Natural killer cell (primary cell): ENCODE measurements at places on chromosomes 13 and 19. TPM values are rescaled to one million over a fixed set of nuclear protein-coding genes. Genes with fewer than 3 reads are reported as not detected.

CRX gene
- total RNA-seq = not detected

DNA sequence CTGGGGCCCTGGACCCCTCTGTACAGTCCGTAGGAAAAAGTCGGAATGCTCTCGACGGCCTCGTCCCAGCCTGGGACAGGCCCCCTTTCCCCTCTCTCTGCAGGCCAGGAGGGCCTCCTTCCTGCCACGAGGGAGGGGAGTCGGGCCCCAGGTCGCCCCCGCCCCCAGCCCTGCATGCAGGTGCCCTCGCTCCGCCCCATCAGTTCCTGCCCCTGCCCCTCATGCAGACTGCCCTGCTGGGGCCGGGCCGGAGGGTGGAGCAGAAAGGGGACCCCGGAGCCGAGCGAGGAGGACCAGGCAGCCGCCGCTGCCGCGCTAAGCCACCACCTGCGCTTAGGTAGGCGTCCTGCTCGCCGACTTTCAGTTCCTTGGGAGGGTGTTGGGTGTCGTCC is 7.3 kb downstream of the LYL1 start:
- peak overlapping the region; percentile 22 for H3K4me3 ChIP-seq
- H3K27me3 ChIP-seq = peaks cover 36% of the 10 kb centered on the region
- peak overlapping the region; percentile 15 for H3K27ac ChIP-seq
- H3K4me1 ChIP-seq = peaks cover 60% of the 10 kb centered on the region
- H3K36me3 ChIP-seq = no peaks in the 10 kb centered on the region

GRCh38 chr13:63696055-63696454 is 2280.4 kb upstream of the PCDH20 start:
- H3K36me3 ChIP-seq = no peaks in the 10 kb centered on the region
- H3K27me3 ChIP-seq = no peaks in the 10 kb centered on the region
- no peak overlapping the region for H3K27ac ChIP-seq
- no peak for DNase-seq

DNA sequence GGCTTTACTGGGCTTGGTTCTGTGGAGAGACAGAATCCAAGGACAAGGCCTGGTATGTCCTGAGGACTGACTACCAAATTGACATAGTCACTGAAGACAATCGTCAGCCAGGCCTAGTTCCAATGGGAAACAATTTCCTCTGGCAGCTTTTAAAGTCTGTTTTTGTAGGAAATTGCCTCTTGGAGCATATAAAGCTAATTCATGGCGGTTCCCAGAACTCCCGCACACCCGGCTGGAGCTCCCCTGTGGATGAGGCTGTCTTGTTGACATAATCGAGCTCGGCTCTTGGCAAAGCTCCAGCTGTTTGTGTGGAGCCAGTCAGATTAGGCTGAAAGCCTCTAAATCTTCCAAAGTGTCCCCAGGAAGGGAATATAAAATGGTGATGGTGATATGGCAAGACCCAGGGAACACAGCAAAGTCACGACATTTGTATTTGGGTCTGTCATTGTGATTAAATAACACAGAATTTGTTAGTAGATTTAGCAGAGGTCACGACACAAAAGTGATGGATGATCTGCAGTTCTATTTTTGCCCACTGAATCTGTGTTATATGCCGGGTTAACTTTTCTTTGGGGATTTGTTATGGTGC is 395.0 kb downstream of the PCDH9 start:
- no peak for DNase-seq
- H3K4me3 ChIP-seq = no peak overlapping the region
- H3K27ac ChIP-seq = no peak overlapping the region
- no peaks in the 10 kb centered on the region for H3K4me1 ChIP-seq

DNA sequence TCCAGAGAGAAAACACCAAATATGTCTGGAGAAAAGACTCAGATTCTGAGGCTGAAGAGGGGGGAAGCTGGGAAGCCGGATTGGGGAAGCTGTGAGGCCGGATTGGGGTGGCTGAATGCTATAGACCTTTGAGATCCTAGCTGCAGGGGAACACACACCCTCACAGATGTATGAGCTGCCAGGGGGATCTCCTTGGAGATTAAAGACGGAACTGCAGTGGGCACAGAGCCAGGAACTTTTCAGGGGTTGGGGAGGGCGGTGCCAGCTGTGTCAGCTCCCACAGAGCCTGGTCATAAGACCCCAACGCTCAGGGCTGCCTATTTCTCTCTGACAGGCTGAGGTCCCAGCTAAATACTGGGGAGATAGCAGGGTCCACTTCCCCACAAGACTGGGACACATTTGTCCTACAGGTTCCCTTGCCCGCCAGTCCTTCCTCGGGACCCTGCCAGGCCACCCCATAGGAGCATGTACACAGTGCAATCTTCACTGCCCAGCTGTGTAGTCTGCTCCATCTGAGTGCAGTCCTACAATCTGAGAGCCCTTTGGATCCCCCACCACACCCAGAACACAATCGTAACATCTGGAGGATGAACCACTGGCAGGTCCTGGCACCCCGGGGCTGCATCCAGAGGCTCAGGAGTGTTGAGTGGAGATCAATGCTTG is 1893.9 kb downstream of the PCDH9 start:
- H3K27me3 ChIP-seq = no peaks in the 10 kb centered on the region
- no peak overlapping the region for H3K4me3 ChIP-seq
- H3K27ac ChIP-seq = no peak overlapping the region
- DNase-seq = no peak

DNA sequence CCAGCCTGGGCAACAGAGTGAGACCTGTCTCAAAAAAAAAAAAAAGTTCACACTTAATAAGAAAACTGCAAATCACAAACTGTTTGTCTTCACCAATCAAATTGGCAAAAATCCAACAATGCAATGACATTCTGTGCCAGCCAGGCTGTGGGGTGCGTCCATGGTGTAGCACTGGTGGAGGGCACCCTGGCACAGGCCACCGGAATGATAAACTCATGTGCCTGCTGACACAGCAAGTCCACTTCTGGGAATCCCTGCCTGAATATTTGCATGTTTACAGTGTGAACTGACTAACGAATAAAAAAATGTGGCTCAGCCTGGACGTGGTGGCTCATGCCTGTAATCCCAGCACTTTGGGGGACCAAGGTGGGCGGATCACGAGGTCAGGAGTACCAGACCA is 1.6 kb upstream of the LRRC25 start:
- no peaks in the 10 kb centered on the region for H3K36me3 ChIP-seq
- H3K27ac ChIP-seq = no peak overlapping the region
- H3K27me3 ChIP-seq = peaks cover 4% of the 10 kb centered on the region
- H3K4me3 ChIP-seq = no peak overlapping the region
- H3K4me1 ChIP-seq = peaks cover 32% of the 10 kb centered on the region

DNA sequence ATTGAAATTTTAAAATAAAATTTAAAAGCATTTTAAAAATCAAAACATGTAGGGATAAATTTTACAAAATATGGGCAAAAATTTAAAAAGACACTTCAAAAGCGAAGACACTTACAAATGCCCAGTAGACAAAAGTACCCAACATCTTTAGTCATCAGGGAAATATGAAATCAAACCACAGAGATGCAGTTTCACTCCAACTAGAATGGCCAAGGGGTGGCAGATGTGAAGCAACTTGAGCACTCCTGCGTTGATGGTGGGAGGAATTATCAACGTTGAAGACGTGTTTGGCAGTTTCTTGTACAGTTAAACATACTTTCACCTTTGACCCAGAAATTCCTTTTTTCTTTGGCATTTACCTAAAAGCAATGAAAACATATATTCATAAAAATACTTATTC is 518.0 kb upstream of the SGCG start:
- no peak for DNase-seq
- H3K4me3 ChIP-seq = no peak overlapping the region
- H3K4me1 ChIP-seq = no peaks in the 10 kb centered on the region
- no peaks in the 10 kb centered on the region for H3K36me3 ChIP-seq

DNA sequence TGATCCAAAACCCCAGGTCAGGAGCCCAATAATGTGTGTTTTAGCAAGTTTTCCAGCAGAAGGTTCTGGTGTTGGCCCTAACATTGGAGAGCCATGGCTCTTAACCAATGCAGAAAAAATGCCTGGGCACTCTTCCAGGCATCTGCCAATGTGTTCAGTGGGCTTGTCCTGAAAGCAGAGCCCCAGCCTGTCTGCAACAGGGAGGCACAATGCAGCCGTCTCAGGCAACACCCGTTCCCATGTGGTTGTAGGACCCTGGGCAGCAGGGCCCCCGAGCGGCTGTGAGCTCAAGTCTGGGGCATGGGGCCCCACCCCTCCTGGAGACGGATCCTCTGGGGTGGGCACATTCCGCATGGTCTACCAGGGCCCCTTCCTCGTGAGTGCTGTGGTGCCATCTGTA is 58.1 kb upstream of the SIAH3 start:
- H3K27me3 ChIP-seq = no peaks in the 10 kb centered on the region
- no peaks in the 10 kb centered on the region for H3K36me3 ChIP-seq
- no peaks in the 10 kb centered on the region for H3K4me1 ChIP-seq
- no peak overlapping the region for H3K4me3 ChIP-seq
- no peak for DNase-seq

- no peak overlapping the region for H3K27ac ChIP-seq
- no peaks in the 10 kb centered on the region for H3K36me3 ChIP-seq
- no peak for DNase-seq
- no peak overlapping the region for H3K4me3 ChIP-seq
- H3K4me1 ChIP-seq = no peaks in the 10 kb centered on the region
These were observed 72.4 kb upstream of the RGCC start for GRCh38 chr13:41384749-41385503.

- no peak overlapping the region for H3K4me3 ChIP-seq
- H3K4me1 ChIP-seq = no peaks in the 10 kb centered on the region
- no peaks in the 10 kb centered on the region for H3K36me3 ChIP-seq
- H3K27ac ChIP-seq = no peak overlapping the region
These were observed 118.8 kb downstream of the VWA8 start for GRCh38 chr13:41842036-41842620.

DNA sequence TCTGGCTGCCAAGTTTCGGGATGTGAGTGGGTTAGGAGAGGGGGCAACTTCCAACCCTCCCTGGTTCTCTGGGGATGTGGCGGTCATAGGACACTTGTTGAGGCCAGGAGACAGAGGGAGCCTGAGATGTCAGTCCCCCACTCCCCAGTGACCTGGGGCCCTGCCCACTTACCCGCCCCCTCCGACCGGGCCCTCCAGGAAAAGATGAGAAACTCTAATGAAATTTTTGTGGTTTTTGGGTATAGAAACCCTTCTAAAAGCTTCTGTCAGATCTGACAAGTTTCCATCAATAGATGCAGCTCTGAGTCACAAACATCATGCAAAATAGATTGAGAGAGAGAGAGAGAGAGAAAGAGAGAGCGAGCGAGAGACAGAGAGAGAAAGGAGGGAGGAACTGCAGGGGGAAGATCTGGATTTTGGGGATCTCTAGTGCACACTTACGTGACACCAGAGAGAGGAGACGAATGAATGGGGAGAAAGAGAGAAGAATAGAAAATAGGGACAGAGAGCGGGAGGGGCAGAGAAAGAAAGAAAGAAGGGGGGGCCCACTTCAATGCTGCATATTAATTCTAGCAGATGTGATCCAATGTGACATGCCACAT is 94.0 kb downstream of the PTPRS start:
- H3K4me1 ChIP-seq = no peaks in the 10 kb centered on the region
- H3K27me3 ChIP-seq = no peaks in the 10 kb centered on the region
- no peak overlapping the region for H3K4me3 ChIP-seq
- no peaks in the 10 kb centered on the region for H3K36me3 ChIP-seq
- no peak for DNase-seq
- H3K27ac ChIP-seq = no peak overlapping the region

GRCh38 chr13:89857502-89857901 is 1490.0 kb upstream of the MIR17HG start:
- H3K4me1 ChIP-seq = no peaks in the 10 kb centered on the region
- no peaks in the 10 kb centered on the region for H3K27me3 ChIP-seq
- no peak for DNase-seq
- H3K27ac ChIP-seq = no peak overlapping the region
- no peak overlapping the region for H3K4me3 ChIP-seq
- no peaks in the 10 kb centered on the region for H3K36me3 ChIP-seq

DNA sequence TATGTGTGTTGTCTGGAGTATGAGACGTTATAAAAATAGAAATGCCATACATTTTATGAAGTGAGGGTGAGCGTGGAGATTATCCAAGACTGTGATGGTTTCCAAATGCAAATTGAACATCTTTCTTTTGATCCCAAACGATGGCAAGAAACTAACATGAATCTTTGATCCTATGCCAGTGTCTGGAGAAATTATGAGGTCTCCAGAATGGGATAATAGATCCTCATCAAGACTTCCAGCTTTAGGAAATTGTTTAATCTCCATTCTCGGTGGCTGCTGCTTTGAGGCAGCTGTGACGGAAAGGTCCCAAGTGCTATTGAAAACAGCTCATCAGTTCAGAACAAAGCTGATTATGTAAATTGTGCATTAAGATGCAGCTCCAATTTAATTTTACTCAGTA is 30.8 kb downstream of the CBY2 start:
- H3K27ac ChIP-seq = no peak overlapping the region
- H3K4me3 ChIP-seq = no peak overlapping the region
- H3K4me1 ChIP-seq = no peaks in the 10 kb centered on the region
- H3K36me3 ChIP-seq = no peaks in the 10 kb centered on the region
